ENCODE measurements at places on chromosomes 7 and 10.

DNA sequence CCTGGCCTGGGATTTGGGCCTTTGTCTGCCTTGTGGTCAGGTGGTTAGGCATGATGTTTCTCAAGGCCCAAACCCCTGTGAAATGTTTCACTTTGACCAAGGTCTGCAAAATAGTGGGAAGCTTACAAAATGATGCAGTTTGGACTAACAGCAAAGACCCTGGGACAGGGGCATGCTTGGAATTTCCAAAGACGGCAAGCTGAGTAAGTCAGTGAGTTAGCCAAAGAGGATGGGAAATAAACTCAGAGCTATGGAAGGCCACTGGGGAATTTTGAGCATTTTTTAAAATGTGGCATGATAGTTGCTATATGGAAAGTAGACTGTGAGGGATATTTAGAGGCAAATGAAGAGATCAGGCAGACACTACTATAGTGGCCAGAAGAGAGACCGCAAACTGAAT, 31.6 kb upstream of the PPP1R3C start:
- no peak for DNase-seq

- DNase-seq = no peak
Measured at GRCh38 chr10:126394948-126395347, 6.7 kb upstream of the ADAM12 start.

DNA sequence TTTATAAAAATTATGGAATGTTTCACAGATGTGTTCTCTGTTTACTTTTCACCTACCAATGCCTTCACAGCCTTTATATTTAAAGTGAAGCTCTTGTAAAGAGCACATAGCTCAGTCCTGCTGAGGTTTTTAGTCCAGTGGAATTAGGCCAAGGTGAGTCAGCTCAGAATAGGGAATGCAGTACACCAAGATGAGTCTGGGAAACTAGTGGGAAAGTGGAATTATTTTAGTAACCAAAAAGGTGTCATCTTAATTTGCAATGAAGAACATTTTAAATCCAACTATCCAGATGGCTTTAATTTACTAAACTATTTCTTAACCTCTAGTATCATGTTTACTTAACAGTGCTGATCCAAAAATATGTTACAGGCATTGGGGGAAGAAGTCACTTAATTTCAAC, 236.3 kb upstream of the CTBP2 start:
- no peak for DNase-seq

- no peak for DNase-seq
Measured at GRCh38 chr10:43059828-43060227, 17.0 kb upstream of the RET start.

GRCh38 chr10:59372543-59372942, 10.2 kb upstream of the FAM13C start:
- DNase-seq = peak; percentile 88

- peak; percentile 94 for DNase-seq
Measured at GRCh38 chr10:104328896-104329710, 9.2 kb downstream of the ITPRIP start.

DNA sequence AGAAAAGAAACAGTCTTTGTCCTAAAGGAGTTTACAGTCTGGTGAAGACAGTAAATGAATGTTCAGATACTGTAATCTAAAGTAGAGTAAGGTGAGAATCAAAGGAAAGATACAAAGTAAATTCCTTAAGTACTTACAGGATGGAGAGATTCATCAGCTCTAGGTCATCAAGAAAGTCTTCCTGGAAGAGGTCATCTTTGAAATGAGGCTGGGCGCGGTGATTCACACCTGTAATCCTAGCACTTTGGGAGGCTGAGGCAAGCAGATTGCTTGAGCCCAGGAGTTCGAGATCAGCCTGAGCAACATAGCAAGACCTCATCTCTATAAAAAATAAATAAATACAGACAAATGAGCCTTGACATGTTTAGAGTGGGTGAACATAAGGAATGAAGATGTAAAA, 18.3 kb downstream of the FHIP2A start:
- no peak for DNase-seq

- DNase-seq = peak; percentile 66
Measured at GRCh38 chr7:127819975-127820731, 168.2 kb downstream of the SND1 start.

- peak; percentile 55 for DNase-seq
Measured at GRCh38 chr10:90136731-90137316, 435.4 kb downstream of the KIF20B start.

DNA sequence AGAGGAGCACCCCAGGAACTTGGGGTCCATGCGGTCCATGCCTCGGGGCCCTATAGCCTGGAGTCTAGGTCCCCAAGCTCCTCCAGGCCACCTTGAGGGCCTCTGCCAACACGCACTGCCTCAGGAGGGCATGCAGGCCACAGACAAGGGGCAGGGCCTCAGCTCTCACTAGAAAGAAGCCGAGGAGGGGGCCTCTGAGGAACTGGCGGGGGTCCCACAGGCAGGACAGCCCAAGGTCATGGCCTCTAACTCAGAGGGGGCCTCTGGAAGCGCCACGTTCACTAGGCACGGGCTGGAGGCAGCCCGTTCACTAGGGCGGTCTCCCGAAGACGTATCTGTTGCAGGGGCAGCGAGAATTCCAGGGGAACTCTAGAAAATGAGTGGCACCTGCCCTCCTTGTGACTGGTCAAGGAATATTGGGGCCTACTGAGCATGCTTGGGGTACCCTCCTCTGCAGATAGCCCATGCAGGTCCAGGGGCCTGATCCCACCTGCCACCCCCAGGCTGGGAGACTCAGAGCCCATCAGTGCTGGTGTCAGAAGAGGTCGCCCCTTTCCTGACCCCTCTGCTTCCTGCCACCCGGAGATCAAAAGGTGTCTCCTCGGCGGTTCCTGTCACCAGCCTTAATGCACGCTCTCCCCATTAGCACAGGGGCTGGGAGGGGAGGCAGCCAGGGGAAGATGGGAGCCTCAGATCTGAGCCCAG, 86.7 kb upstream of the RET start:
- no peak for DNase-seq

All from amniotic epithelial cell (primary cell).